Nasal cavity respiratory epithelium epithelial cell of viscerocranial mucosa (primary cell): ENCODE measurements at places on chromosomes 13 and 19. TPM values are rescaled to one million over a fixed set of nuclear protein-coding genes. Genes with fewer than 3 reads are reported as not detected.

Gene PEX11G
- 1.6 and 3.1 TPM in 2 replicates for total RNA-seq

Gene AKAP8L
- 71.4 and 90.1 TPM in 2 replicates for total RNA-seq

Gene ZNF611
- 14.0 and 21.4 TPM in 2 replicates for total RNA-seq

Gene ZNF324
- total RNA-seq: 10.9 and 18.2 TPM in 2 replicates

Gene LILRB4
- not detected in 2 replicates for total RNA-seq

Gene ZNF418
- 4.4 and 9.4 TPM in 2 replicates for total RNA-seq

Gene FCER2
- total RNA-seq: not detected in 2 replicates

Gene GPC6
- 0.34 and 20.2 TPM in 2 replicates for total RNA-seq

Gene SLC6A16
- total RNA-seq: 0.21 TPM in 1 of 2 replicates, not detected in the other

Gene SMIM44
- not detected in 2 replicates for total RNA-seq

Gene SLC1A6
- total RNA-seq: under 0.01 TPM in 1 of 2 replicates, not detected in the other

Gene PSG1
- total RNA-seq: not detected in 2 replicates

Gene SPTBN4
- 0.36 and 1.4 TPM in 2 replicates for total RNA-seq

Gene ITPKC
- 33.2 and 75.7 TPM in 2 replicates for total RNA-seq

Gene PEAK3
- total RNA-seq: not detected in 2 replicates

Gene MYO1F
- not detected in 2 replicates for total RNA-seq

Gene C19orf85
- not detected in 2 replicates for total RNA-seq

Gene TRMT1
- 36.2 and 48.3 TPM in 2 replicates for total RNA-seq

Gene PRODH2
- total RNA-seq: not detected in 2 replicates

Gene ASPDH
- not detected in 2 replicates for total RNA-seq

Gene TSSK6
- total RNA-seq: 3.6 and 4.4 TPM in 2 replicates

Gene CEACAM1
- 1.4 and 6.3 TPM in 2 replicates for total RNA-seq

Gene ACP7
- total RNA-seq: 1.1 and 2.1 TPM in 2 replicates

Gene CYP4F12
- total RNA-seq: 0.34 and 2.3 TPM in 2 replicates

Gene HTR2A
- total RNA-seq: not detected in 2 replicates

Gene PRSS57
- total RNA-seq: not detected in 2 replicates

Gene EFNA2
- total RNA-seq: not detected in 2 replicates

Gene ZNF681
- total RNA-seq: 0.34 and 1.5 TPM in 2 replicates

Gene BRME1
- 0.68 and 1.8 TPM in 2 replicates for total RNA-seq

Gene ADPRHL1
- 1.0 and 1.9 TPM in 2 replicates for total RNA-seq

Gene ZNF724
- total RNA-seq: 2.1 TPM in 2 replicates

Gene ZNF627
- 20.8 and 25.8 TPM in 2 replicates for total RNA-seq

Gene NLRP5
- total RNA-seq: not detected in 2 replicates
